ENCODE measurements at places on chromosomes 3 and 15.

GRCh38 chr3:36989568-36989967 is 3.4 kb downstream of the EPM2AIP1 start:
- no peak for DNase-seq

DNA sequence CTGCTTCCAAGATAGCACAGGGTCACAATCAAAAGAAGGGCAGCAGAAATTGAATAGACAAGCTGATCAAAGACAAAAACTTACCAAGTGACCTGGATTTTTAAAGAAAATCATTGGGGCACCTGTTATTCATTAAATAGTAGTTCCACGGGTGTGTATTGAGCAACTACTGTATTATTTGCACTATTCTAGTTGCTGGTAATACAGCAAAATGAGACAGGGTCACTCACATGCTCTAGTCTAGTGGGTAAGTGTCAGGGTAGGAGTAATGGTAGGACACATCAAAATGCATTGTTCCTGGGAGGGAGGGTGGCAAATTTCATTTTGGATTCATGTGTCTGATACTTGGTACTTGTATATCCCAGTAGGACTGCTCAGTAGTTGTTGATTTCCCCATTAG is 127.9 kb downstream of the SQOR start:
- DNase-seq: no peak

DNA sequence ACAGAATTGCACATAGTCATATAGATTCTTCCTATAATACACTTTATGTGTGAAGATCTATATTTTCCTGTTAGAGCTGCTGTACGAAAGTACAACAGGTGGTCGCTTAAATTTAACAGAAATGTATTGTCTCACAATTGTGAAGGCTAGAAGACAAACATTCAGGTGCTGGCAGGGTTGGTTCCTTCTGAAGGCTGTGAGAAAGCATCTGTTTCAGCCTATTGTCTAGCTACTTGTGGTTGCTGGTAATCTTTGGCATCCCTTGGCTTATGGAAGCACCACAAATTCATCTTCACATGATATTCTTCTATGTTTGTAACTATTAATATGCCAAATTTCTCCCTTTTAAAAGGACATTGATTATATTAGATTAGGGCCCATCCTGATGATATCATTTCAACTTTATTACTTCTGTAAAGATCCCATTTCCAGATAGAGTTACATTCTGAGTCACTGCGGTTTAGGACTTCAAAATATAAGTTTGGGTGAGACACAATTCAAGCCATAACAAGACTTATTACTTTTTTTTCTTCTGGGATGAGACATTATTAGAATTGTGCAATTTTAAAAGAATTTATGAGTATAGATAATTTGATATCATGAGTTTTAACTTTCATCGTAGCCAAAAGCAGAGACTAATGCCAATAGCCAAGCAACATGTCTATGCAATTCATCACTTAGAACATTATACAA is 248.1 kb upstream of the BCHE start:
- no peak for DNase-seq

- DNase-seq: no peak
Measured at GRCh38 chr3:81394651-81395524, 366.6 kb downstream of the GBE1 start.

- DNase-seq: no peak
Measured at GRCh38 chr15:67433495-67434099, 87.3 kb upstream of the C15orf61 start.
